ENCODE measurements at places on chromosomes 6 and 20.

- DNase-seq = no peak
These were observed 110.5 kb downstream of the PSMB1 start for GRCh38 chr6:170442596-170442995.

DNA sequence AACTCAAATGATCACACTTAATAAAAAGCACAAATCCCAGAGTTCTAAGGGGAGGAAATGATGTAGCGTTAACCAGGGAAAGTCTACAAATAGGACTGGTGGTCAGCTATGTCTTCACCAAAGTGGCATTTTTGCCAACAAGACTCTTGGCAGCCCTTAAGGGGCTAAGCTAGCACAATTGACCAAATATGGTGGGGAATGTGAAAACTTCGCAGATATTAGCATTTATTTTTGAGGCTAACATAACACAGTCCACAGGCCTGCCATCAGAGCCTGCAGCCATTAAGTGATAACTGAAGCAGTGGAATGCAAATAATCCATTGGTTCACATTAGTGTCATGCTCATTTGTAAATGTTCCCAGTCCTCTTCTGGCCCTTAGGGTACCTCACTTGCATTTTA, 274.6 kb downstream of the FOXC1 start:
- no peak for DNase-seq

GRCh38 chr6:152993847-152994246, 8.7 kb downstream of the MTRF1L start:
- no peak for DNase-seq

- DNase-seq = peak; percentile 96
These were observed 32.2 kb upstream of the ERVFRD-1 start for GRCh38 chr6:11143394-11144371.

DNA sequence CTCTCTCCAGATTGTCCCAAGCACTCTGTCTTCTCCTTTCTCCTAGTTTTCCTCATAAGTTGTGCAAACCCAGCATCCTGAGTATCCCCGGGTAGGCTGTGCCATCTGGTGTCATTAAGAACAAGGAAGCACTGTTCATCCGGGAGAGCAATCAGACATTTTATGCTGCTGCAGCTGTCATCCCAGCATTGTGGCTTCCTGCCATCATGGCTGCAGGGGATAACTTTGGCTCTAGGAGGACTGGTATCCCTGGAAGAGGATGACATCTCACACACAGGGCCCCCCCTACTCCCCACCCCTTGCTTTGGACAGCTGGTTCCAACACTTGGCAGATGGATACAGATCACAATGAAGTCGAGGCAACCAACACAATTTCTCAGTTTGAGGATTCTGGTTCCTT, 1195.1 kb upstream of the MAP3K7 start:
- no peak for DNase-seq

- DNase-seq = peak; percentile 53
These were observed 50.4 kb downstream of the SMPDL3A start for GRCh38 chr6:122839472-122839871.

GRCh38 chr20:32206760-32207625, 550 bp downstream of the PLAGL2 start:
- peak; percentile 47 for DNase-seq

DNA sequence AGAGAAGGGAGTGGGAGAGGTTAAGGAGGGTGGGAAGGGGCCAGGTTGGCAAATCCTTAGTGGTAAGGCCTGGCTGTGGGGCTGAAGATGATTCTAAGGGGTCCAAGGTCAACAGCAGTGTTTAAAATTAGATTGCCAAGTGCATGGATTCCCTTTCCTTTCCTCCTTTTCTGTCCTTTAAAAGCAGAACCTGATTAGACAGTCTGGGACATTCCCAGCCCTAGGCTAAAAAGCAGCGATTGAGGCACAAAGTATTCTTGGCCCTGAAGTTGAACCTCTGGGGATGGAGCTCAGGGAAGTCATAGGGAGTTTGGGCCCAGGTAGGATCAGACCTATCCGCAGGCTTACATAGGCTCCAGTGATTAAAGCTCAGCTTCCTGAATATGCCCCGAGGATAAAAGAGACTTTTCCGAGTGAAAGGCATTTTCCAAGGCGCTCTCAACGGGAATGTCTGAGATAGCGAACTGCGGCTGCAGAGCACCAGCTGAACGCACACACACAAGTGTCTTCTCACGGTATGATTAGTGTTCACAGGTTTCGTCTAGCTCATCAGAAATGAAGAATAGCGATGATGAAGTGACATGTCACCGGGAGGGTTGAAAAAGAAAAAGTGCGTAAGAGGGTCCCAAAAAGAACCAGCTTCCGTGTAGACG, 787 bp upstream of the CARMIL1 start:
- no peak for DNase-seq

DNA sequence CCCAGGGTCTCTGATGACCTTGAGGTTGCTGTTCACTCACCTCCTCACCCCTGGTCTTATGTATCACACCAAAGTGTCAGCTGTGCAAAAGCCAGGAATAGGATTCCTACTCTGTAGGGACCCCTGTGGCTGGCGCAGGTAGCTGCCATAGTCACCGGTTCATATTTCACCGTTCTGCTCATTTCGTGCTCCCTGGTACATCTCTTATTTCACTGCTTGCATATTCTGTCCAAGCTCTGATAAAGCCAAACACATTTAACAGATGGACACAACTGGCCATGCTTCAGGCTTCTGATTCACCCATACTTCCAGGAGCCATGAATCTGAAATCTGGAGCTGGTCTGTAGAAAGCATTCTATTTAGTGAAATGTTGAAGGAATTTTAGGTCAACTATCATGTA, 20.5 kb downstream of the SLC22A3 start:
- no peak for DNase-seq

- peak; percentile 66 for DNase-seq
These were observed 9.2 kb downstream of the ENTPD6 start for GRCh38 chr20:25204550-25205276.

DNA sequence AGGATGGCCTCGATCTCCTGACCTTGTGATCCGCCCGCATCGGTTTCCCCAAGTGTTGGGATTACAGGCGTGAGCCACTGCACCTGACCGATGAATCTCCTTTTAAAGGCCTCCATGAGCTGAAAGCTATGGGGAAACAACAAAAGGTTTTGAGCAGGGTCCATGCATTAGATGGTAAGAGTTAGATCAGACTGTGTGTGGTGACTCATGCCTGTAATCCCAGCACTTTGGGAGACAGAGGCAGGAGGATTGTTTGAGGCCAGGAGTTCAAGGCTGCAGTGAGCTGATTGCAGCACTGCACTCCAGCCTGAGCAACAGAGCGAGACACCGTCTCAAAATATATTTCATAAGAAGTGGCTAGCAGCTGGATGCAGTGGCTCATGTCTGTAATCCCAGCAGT, 41.0 kb upstream of the BCLAF1 start:
- DNase-seq = no peak

DNA sequence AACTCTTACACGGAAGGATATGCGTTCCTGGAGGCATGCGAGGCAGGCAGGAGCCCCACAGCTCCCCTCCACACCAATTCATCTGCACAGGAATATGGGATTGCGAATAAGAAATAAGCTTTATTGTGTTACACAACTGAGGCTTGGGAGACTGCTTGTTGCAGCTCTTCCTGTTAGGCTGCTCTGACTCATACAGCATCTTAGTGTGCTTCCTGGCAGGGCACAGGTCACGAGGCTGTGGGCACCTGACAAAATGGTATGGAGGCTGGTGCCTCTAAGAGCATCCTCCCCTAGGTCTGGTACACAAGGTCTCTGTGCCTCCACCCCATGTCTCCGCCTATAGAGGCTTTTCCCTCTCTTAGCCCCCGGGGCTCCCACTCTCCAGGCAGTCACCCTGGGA, 6.8 kb downstream of the SLC22A3 start:
- peak; percentile 57 for DNase-seq

- peak; percentile 76 for DNase-seq
These were observed 5.1 kb downstream of the KCNS1 start for GRCh38 chr20:45095805-45096238.

DNA sequence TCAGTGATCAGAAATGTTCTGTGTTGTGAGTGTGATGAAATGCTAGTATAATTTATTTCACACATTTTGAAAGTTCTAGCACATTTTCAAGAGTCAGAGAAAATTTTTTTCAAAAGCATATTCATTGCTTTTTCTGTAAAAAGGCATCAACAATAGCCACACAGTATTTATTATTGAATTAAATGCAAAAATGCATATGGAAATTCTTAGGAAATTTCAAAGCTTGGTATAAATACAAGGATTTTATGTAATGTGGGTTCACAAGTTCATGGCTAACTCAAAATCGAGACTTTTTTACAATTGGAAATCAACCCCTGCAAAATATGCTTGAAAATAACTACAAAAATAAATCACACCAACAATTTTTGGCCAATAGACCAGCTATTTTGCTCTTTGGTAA, 302.0 kb upstream of the ECI2 start:
- no peak for DNase-seq

- DNase-seq = no peak
These were observed 46.1 kb upstream of the JAG1 start for GRCh38 chr20:10719740-10720385.

- peak; percentile 87 for DNase-seq
These were observed 91.0 kb downstream of the TMEM170B start for GRCh38 chr6:11628562-11628961.

- no peak for DNase-seq
These were observed 180.2 kb downstream of the MAFB start for GRCh38 chr20:40508821-40509220.

GRCh38 chr20:49704932-49705336, 8.7 kb downstream of the B4GALT5 start:
- no peak for DNase-seq

DNA sequence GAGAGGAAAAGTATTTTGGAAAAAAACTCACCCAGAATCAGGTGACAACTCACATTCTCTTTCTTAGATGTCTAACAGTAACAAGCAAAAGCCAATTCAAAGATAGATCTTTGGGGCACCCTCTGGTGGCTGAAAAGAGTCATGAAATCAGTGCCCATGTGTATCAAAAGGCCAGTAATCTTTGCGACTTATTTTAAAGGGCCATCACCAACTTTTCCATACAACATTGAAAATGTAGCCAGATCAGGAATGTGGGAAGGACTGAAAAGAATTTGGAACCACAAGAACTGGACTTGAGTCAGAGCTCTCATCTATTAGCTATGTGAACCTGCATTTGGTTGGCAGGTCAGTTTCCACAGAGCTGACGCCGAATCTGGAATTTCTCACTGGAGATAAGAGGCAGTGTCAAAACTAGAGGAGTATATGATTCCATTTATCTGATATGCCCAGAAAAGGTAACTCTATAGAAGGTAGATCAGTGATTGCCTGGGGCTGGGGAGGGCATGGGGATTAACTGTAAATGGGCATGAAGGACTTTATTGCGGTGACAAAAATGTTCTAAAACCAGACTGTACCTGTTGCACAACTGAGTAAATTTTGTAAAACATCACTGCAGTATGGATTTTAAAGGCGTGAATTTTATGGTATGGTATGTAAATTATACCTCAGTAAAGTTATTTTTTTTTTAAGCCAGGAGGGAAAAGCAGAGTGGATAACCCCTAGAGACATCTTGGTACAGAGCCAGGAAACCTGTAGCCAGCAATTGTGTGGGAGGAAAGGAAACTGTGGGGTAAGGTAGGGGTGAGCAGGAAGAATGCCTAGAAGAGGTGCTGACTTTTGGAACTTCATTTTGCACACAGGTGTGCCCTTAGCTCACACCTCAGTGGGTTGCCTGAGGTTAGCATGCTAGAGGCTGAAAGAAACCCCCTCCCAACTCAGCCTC, 117.1 kb upstream of the ASF1A start:
- DNase-seq = peak; percentile 67

DNA sequence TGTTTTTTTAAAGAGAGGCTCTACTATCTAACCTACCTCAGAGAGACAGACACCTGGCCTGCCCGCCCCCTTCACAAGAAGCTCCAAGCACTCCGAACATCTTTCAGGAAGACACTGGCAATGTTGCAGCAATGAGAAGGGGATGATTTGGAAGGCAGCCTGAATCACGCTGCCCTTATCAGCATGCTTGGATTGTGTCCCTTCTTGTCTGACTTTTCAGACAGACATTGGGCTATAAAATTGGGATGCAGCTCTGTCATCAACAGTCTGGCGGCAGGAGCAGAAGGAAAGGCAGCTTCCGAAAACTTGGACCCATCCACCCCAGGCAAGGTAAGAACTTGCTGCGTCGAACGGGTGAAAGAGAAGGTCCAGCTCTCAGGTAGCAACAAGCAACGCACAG, 56.0 kb downstream of the CDK5RAP1 start:
- no peak for DNase-seq

DNA sequence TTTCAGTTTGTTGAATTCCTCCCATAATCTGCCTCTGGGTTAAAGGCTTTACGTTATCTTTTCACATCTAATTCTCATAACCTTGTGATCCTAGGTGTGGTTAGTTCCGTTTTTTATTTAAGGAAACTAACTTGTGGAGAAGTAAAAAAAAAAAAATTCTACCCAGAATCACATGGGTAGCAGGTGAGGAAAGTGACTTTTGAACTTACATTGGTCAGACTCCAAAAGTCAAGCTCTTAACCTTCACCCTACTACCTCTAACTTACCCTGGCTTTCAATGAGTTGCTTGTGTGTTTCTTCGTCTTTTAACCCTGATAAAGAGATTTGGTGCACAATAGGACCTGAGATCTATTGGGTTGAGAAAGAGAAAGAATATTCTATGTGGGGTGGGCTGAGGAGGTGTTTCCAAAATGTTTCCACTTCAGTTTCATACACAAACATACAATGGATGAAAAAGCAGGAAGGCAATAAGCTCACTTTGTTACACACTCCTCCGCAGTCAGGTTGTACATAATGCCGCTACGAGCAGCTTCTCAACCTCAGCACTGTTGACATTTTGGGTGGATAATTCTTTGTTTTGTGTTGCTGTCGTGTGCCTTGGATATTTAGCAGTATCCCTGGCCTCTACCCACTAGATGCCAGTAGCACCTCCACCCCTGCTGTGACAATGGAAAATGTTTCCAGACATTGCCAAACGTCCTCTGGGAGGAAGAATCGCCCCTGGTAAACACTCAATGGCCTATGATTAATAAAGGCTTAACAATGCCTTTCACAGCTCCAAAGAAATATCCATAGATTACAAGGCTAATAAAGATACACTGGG, 193.0 kb upstream of the ZNF217 start:
- no peak for DNase-seq

DNA sequence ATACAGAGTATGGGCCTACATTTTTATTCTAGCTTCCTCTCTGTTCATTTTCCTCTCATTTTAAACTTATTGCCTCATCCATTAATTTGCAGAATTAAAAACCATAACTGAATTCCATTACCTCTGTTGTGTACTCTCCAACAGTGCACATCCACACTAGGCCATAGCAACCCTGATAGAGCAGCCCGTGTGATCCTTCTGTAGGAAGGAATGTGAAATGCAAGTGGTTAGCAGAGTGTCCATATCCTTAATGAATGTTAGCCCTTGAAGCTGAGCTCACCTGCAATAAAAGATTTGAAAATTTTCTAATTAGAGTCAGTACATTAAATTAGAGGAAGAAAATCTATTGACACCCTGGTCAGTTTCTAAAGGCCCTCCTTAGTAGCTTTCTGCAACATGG, 6.5 kb upstream of the GRIK2 start:
- DNase-seq = no peak

- DNase-seq = no peak
These were observed 146.7 kb downstream of the GJA10 start for GRCh38 chr6:90040931-90041330.

GRCh38 chr6:34021554-34022190, 124.2 kb downstream of the GRM4 start:
- DNase-seq = no peak

GRCh38 chr20:36573798-36574365, 485 bp downstream of the TGIF2 start:
- DNase-seq = peak; percentile 86
